ENCODE measurements at places on chromosomes 3 and 15.

DNA sequence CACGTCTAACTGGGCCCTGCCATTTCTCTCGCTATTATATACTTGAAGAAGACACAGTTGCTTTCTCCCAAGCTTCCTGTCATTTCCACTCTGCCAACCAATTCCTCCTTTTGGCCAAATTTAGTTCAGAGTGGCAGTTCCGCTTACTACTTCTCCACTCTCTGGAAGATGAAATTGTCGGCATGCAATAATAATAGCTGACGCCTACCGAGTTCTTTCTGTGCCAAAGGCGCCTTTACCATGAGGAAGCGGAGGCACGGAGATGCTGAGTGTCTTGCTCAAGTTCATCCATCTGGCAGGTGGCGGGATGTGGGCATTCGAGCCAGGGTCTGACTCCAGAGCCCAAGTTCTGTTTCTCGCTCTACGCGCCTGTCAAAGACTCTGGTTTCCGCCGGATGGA is 14.6 kb upstream of the NRROS start:
- DNase-seq: no peak

- DNase-seq: no peak
Measured at GRCh38 chr3:74302969-74303368, 311.5 kb downstream of the CNTN3 start.

DNA sequence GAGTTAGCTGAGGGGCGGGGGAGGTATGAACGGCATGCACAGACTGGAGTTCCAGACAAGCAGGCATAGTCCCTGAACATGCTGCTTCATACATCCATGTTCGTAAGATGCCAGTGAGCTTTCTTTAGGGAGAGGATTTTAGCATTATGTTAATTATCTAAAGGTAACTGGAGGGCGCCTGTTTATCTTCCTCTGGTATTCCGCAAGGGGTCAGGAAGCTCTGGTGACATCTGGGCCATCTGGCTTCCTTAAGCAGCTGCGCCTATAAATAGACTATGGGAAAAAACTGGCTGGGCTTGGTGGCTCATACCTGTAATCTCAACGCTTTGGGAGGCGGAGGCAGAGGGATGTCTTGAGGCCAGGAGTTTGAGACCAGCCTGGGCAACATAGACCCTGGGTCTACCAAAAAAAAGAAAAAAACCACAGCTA is 1.5 kb upstream of the FBXO22 start:
- DNase-seq: no peak

- peak; percentile 57 for DNase-seq
Measured at GRCh38 chr3:72336821-72337479, 511.3 kb downstream of the SHQ1 start.

DNA sequence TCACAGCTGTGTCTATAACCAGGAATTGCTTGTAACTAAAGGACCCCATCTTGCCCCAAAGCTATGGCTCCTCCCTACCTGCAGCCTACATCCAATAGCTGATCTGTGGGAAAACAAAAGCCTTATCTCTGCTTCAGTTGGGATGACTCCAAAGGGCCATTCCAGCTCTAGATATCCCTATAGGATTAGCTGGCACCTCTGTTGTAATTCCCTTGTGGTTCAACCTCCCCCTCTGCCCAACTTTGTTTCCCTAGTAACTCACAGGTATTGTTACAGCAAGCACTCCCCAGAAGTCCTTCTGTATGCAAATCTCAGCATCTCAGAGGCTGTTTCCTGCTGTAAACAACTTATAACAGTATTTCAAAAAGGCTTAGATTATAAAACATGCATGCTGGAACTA is 478.6 kb downstream of the AGBL1 start:
- no peak for DNase-seq

DNA sequence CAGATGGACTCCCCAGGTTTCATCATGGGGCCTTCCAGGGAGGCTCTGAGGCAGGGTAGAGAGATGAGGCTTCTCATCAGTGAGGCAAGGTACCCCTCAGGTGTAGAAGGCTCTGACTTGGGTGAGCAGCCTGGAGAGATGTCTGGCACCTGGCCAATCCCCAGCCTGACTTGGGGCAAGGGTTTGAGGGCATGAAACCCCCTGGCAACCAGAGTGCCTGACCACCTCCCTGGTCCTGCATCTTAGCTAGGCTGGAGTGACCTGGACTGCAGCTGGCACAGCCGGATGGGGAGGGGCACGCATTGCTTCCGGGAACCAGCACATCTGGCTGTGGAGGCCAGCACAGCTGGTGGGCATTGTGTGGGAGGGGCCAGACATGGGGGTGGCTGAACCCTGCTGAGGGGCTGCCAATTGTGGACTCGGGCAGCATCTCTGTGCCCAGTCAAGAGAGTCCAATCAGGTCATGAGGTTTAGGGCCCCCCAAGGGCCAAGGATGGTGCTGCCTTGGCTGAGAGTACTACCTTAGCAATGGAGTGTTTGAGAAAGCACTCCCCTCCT is 1.9 kb downstream of the ZBTB47 start:
- DNase-seq: no peak

DNA sequence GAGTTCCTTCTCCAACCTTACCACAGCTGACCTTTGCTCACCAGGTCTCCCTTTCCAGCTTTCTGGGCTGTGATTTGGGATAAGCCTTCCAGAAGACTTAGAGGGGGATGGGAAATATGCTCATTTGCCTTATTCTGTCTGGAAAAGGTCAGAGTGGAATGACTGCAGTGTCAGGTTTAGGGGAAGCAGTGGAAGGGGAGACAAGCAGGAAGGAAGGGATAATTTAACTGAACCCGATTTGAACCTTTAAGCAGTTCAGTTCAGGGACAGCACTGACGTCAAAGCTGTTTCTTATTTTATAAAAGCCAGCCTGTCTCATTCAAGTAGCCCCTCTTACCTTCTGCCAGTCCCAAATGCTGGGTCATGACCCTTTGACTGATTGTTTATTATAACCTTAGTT is 418.4 kb upstream of the RARB start:
- no peak for DNase-seq

GRCh38 chr15:46955576-46955975 is 761.7 kb upstream of the SEMA6D start:
- DNase-seq: no peak

GRCh38 chr3:126952261-126952982 is 30.5 kb upstream of the PLXNA1 start:
- DNase-seq: no peak

DNA sequence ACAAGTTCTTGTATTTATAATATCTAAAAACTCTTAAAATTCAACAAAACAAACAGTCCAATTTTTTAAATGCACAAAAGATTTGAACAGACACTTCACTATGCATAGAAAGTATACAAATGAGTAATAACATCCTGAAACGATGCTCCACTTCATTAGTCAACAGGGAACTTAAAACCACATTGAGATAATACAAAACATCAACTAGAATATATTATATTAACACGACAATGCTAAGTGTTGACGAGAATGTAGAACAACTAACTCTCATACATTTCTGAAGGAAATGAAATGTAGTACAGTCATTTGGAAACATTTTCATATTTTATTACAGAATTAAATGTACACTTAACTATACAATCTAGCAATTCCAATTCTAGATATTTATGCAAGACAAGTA is 93.4 kb downstream of the IGSF11 start:
- no peak for DNase-seq

DNA sequence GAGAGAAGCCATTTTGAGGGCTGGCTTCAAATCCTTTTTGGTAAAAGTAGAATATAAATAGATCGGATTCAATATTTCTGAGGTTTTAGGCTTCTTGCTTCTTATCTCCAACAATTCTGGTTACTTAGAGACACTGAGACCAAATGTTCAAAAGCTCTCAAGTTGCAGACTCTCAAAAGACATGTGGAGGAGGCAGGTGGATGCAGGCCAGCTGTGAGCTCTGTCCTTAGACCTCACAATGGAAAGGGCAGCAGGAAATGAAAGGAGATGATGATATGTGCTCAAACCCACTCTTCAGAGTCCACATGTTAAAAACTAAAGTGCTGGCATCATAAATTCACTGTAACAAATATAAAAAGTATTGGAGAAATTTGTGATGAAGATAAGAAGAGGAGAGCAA is 424.9 kb upstream of the ALCAM start:
- DNase-seq: peak; percentile 31

GRCh38 chr3:177652556-177653291 is 455.4 kb upstream of the TBL1XR1 start:
- no peak for DNase-seq

Data from NCI-H2029 (cell line).